ENCODE measurements at places on chromosomes 12 and 14.

- peak; percentile 0 for DNase-seq
These were observed 2.0 kb upstream of the EMP1 start for GRCh38 chr12:13194401-13195110.

DNA sequence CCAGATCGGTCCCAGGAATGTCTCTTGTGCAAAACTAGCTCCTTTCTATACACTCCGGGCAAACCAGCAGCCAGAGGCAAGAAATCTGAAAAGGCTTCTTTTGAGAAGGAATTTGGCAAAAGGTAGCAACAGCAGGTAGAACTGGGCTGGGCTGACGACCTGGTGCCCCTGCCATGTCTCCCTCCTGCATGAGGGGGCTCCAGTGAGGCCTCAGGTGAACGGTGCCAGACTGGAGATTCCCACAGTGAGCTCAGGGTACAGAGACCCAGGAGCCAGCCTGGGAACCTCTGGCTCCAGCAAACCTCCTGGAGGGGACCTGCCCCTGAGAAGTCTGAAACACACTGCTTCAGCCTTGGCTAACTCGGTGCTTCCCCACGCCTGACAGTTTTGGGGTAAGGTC, 10.8 kb downstream of the ITPK1 start:
- peak; percentile 50 for DNase-seq

DNA sequence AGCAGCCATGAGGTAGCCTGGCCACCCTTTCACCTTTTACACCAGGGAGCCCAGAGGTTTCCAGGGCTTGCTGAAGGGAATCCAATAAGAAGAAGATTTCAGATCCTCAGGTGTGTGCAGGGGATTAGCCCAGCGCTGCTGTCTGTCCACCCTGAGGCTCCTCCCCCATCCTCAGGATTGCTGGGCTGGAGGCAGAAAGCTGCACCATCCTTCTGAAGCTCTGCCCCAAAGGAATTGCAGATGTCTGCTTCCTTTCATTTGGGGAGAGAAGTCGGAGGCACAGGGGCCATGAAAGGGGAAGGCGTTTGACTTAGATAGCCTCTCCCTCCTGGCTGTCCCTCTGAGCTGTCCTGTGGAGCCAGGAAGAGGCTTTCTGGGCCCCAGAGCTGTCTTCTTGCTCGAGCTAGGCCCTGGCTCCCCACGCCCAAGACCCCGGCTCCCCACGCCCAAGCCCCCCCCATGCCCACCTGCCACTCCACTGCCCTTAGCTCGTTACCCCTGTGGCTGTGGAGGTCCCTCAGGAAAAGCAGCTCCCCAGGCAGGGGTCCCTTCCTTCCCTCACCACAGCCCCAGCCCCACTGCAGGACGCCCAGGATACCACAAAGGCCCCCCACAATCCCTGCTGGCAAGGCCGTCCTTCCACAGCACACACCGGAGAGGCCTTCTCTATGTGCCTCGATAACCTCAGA, 359.0 kb downstream of the CACNA1C start:
- DNase-seq: no peak

DNA sequence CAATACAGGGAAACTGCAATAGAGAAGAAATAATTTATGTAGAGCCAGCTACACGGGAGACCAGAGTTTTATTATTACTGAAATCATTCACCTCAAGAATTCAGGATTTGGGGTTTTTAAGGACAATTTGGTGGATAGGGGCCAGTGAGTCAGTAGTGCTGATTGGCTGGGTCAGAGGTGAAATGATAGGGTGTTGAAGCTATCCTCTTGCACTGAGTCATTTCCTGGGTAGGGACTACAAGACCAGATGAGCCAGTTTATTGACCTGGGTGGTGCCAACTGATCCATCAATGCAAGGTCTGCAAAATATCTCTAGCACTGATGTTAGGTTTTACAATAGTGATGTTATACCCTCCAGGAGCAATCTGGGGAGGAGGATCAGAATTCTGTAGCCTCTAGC, 486.3 kb downstream of the LRIG3 start:
- DNase-seq: peak; percentile 24

DNA sequence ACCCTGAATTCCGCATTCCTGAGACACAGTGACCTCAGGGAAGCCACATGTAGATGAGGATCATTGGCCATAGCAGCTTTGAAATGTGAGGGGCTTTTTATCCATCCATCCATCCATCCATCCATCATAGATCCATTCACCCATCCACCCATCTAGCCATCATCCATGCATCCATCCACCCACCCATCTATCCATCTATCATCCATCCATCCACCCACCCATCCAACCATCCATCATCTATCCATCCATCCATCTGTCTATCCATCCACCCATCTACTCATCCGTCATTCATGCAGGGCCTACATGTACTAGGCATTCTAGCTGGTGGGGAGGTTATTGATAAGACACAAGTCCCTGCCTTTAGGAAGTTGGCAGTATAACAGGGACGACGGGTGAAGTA, 27.9 kb upstream of the CEBPE start:
- DNase-seq: no peak

- DNase-seq: peak; percentile 43
These were observed 696 bp upstream of the GPHN start for GRCh38 chr14:66507181-66507721.

DNA sequence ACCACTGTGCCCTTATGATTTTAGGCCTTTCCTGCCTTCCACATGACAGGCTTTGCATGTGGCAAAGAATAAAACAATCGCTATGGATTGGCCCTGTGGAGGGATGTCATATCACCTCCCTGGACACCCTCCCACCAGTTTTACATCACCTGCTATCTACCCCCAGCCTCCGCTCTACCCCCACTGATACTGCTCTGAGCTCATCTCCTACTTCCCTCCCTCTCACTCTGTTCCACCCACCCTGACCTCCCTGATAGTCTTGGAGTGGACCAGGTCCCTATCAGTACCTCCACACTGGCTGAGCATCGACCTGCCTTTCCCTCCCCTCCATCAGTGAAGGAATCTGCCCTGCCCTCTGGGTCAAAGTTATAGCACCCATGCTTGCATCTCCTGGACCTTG, 91.8 kb upstream of the FOXN3 start:
- DNase-seq: no peak

DNA sequence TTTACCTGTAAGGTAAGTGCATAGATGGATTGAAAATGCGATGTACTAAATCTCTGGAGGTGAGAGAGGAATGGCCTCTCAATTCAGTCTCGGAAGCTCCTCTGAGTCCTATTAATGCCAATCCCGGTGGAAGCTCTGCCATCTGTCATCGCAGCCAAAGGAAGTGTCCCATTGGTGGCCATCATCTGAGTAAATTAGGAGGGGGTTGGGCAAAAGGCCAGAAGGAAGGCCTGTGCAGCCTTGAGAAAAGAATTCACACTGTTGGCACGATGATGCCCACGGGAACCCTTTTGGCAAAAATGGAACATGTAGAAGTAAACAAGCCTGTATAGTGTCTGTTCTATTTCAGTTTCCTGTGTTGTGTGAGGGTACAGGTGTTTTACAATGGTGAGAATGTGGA, 494.8 kb downstream of the NELL2 start:
- peak; percentile 83 for DNase-seq

- DNase-seq: no peak
These were observed 25.6 kb downstream of the SLC38A4 start for GRCh38 chr12:46800160-46800559.

DNA sequence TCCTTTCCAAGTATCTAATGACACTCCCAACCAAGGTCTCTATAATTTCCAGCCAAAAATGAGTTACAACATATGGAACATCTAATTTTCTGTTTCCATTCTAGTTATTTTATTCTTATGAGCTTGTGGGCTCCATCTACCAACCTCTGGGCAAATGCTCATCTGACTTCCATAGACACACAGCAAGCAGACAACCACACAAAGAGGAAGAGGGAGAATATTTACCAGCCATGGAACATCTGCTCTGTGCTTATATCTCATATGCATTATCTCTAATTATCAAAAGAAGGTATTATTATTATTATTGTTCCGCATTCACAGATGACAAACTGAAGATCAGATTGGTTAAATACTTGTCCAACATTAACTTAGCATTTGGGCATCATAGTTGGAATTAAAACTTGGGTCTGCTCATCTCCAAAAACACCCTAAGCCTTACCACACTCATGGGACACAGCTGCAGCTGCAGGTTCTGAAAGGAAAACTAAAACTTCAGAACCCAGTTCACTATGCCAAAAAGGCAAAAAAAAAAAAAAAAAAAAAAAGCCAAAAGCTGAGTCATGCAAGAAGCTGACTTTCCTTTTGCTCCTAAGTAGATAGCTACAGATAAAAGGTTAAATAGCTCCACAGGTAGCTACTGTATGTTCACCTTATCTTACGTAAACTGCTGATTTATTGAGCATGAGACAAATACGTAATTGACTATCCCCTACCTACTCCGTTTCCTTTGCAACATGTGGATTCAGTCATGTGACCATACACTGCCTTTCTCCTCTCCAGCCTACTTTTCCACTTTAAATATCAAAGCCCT, 23.6 kb upstream of the TCL1B start:
- DNase-seq: no peak

- peak; percentile 66 for DNase-seq
These were observed 325.8 kb upstream of the DIO3 start for GRCh38 chr14:101235335-101236103.

DNA sequence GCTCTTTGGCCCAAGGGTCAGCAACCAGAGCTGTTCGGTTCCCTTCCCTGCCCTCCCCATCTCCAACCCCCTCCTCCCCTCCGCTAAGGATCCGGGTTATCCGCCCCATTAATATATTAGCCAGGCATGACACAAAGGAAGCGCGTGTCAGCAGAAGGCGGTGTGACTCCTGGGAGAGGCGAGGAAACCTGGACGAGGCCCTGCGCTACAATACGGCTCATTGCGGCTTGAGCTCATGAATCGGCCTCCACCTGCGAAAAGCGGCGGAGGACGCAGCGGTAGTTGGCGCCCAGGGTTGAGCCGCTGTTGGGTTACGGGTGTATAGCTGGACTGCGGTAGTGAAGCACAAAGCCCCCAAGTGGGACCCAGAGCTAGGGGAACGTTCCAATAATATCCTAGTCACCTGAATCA, 9.9 kb downstream of the FOXA1 start:
- DNase-seq: peak; percentile 42

- no peak for DNase-seq
These were observed 40.6 kb downstream of the IGF1 start for GRCh38 chr12:102439426-102440405.

DNA sequence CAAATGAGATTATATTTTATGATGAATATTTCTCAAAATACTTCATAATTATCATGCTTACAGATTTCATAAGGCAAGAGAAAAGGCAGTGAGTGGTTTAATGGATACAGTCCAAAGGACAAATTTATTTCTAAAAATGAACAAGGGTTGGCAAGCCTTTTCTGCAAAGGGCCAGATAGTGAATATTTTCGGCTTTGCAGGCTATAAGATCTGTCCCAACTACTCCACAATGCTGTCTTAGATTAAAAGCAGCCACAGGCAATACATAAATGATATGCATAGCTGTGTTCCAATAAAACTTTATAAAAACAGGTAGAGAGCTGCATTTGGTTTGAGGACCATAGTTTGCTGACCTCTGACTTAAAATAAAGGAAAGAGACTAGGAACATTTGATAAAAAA, 42.9 kb upstream of the STK38L start:
- DNase-seq: no peak

DNA sequence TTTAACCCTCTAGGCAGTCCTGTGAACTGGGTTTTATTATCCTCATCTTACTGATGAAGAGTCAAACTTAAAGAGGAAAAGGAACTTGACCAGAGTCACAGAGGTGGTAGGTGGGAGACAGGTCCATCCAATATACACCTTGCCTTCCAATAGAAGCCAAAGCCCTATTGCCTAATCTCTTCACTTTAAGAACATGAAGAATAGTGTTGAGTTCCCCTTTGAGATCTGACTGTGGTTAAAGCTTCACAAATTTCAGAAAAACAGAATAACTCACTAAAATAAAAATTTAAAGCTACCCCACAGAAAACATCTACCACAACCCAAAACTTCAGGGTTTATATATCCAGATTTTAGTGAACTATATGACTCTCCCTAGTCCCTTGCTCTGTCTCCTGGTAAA, 115.4 kb downstream of the ETV6 start:
- no peak for DNase-seq

DNA sequence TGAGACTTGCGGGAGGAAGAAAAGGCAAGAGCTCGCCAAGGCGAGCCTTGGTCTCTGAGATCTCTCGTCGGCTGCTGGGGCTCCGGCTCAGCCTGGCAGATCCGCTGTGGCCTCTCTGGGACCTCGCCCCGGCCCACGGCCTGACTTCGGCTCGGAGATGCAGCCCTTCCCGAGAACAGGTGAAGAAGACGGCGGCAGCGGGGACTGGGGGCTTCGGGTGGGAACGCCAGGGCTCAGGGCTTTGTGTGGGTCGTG, 6.0 kb upstream of the HOXC9 start:
- DNase-seq: peak; percentile 59

DNA sequence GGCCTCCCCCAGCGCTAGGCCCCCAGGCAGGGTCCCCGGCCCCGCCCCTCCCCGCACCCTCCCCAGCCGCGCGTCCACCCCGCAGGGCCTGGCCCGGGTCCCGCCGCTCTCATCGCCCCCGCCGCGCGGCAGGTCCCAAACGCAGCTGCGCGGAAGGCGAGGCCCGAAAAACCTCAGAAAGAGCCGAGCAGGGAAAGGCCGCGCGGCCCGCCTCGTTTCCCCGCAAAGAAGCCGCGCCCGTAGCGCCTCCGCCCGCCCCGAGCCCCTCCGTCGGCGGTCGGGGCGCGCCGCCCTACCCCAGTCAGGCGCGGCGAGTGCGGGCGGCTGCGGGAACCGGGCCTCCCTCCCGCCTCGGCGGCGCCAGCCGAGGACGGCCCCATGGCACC, 324 bp downstream of the POLE start:
- peak; percentile 84 for DNase-seq

GRCh38 chr14:97283426-97283825, 486.2 kb downstream of the VRK1 start:
- no peak for DNase-seq

GRCh38 chr12:104218935-104219334, 3.4 kb downstream of the TXNRD1 start:
- DNase-seq: peak; percentile 38

- DNase-seq: no peak
These were observed 476.9 kb upstream of the PRICKLE1 start for GRCh38 chr12:43066471-43066870.

Data from NCI-H69 (cell line).